Gastroesophageal sphincter (tissue), 4 donors: ENCODE measurements at places on chromosomes 2 and 18. TPM values are rescaled to one million over a fixed set of nuclear protein-coding genes. Genes with fewer than 3 reads are reported as not detected.

Gene UCN
- 0.67 TPM for total RNA-seq

Gene KLF7
- 33.6 TPM for total RNA-seq

Gene COL6A3
- total RNA-seq: 421 TPM

Gene COL4A3
- total RNA-seq: 6.9 TPM

Gene AOX1
- total RNA-seq: 62.8 TPM

Gene ZNG1B
- 49.2 TPM for total RNA-seq

Gene GPR55
- total RNA-seq: 0.12 TPM

Gene RBM43
- 4.3 TPM for total RNA-seq

DNA sequence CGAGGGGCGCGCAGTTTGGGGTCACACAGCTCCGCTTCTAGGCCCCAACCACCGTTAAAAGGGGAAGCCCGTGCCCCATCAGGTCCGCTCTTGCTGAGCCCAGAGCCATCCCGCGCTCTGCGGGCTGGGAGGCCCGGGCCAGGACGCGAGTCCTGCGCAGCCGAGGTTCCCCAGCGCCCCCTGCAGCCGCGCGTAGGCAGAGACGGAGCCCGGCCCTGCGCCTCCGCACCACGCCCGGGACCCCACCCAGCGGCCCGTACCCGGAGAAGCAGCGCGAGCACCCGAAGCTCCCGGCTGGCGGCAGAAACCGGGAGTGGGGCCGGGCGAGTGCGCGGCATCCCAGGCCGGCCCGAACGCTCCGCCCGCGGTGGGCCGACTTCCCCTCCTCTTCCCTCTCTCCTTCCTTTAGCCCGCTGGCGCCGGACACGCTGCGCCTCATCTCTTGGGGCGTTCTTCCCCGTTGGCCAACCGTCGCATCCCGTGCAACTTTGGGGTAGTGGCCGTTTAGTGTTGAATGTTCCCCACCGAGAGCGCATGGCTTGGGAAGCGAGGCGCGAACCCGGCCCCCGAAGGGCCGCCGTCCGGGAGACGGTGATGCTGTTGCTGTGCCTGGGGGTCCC, at the start of gene ITGA4:
ITGA4 (plus strand) TSS at position 266 of the 620 bp plus-strand sequence; CDS start at position 535, 269 bp downstream.
- peak; percentile 89 for ATAC-seq

GRCh38 chr2:157805519-157805918, 70.6 kb downstream of the ACVR1 start:
- no peak for ATAC-seq

GRCh38 chr2:150700666-150701580, 213.5 kb upstream of the RND3 start:
- ATAC-seq: no peak

- ATAC-seq: peak; percentile 54
These were observed 1.7 kb upstream of the PRKD3 start for GRCh38 chr2:37326285-37326684.

GRCh38 chr2:7102826-7103225, 185.6 kb downstream of the RNF144A start:
- ATAC-seq: no peak

- no peak for ATAC-seq
These were observed 42.4 kb downstream of the CYP27C1 start for GRCh38 chr2:127177617-127178263.

DNA sequence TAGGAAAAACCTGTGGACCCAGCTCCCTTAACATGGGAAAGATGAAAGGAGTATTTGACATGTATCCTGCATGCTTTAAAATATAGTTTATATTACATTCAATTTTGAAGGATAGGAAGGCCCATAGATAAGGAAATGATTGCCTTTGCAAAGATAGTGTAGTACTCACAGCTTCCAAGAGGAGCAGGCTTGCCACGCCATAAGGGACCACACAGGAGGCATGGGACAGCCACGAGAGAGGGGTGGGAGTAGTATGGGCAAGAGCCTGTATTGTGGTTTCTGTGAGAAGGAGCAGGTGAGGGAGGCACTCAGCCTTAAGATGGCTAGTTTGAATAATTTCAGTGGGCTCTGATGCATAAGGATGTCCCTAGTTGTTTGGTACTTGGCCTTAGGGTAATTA, 740.3 kb downstream of the SATB2 start:
- ATAC-seq: no peak

DNA sequence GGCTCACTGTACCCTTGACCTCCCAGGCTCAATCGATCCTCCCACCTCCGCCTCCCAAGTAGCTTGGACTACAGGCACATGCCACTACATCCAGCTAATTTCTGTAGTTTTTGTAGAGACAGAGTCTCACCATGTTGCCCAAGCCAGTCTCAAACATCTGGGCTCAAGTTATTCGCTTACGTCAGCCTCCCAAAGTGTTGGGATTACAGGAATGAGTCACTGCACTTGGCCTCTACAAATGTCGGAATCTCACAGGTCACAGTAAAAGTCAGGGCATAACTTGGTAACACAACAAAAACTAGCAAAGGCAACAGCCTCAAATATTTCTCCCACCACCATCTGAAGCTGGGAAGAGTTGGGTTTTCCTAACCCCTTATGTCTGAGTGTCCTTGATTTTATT, 25.3 kb downstream of the SCG2 start:
- ATAC-seq: peak; percentile 77

- ATAC-seq: no peak
These were observed 113.8 kb upstream of the NRXN1 start for GRCh38 chr2:51145761-51146160.

DNA sequence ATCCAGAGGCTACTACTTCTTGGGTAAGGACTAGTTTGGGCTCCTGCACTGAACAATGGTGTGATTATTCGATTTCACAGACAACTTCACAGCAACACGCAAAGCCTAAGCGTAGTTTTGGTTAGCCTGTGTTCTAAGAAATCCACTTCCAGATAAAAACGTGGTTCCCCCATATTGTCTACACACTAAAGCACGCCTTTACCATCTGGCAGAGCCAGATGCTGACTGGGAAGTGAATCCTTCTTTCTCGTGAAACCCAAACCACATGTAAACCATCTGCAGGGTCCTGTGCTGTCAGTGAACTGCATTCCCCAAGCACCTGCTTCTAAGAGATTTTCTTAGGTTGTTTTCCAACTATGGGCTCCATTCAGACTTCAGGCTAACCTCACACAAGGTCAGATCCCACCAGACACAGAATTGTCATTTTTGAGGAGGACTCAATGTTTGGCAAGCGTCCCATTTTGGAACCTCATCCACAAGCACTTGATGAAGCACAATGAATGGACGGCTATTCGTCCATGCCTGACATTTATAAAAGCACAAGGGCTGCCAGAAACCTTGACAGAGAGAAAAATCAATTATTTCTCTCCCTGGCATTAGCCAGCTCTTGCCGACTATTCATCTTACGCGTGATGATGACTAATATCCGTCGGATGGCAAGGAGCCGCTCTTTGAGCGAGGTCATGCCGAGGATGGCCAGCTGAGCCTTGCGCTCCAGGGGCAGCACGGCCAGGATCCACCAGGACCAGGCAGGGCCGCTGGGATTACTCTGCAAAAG, 38.4 kb downstream of the LONRF2 start:
- ATAC-seq: no peak

DNA sequence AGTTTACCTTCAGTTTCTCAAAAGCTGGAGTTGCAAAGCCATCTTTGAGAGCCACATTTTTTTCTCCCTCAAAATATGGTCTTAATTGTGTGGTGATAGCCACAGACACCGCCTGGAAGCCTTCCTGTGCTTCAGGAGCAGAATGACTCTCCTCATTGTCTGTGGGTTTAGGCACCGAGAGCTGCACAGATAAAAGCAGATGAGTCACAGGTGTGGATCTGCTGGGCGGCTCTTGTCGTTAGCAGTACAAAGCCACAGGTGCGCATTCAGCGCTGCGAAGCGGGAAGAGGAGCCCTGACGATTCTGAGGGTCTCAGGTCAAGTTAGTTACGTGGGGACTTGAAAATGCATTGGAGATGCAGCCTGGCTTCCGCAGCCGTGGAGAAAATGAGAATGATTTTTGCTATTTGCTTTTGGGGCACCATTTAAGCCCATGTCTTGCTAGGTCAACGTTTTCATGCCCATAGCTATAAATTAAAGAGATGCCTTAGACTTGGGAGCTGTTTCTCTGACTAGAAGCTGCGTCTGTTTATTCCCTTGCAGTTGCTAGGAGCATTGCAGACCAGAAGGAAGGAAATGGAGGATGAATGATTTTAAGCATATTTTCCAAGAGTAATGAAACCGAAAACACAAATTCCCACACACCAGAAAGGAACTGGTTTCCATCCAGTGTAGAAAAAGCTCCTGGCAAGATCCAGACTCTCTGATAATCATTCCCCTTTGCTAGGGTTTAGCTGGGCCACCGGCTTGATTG, 51.5 kb downstream of the KLHL29 start:
- no peak for ATAC-seq

GRCh38 chr18:8696749-8697211, 8.6 kb upstream of the MTCL1 start:
- peak; percentile 89 for ATAC-seq

GRCh38 chr18:3869848-3870247, 419.9 kb downstream of the TGIF1 start:
- ATAC-seq: peak; percentile 31

GRCh38 chr2:66236816-66237802, 197.8 kb upstream of the MEIS1 start:
- no peak for ATAC-seq

- no peak for ATAC-seq
These were observed 83.8 kb downstream of the PPP1R1C start for GRCh38 chr2:182069416-182069815.

GRCh38 chr2:238123991-238124470, 14.4 kb upstream of the KLHL30 start:
- ATAC-seq: no peak

GRCh38 chr2:96164459-96165184, 19.4 kb upstream of the DUSP2 start:
- ATAC-seq: no peak

DNA sequence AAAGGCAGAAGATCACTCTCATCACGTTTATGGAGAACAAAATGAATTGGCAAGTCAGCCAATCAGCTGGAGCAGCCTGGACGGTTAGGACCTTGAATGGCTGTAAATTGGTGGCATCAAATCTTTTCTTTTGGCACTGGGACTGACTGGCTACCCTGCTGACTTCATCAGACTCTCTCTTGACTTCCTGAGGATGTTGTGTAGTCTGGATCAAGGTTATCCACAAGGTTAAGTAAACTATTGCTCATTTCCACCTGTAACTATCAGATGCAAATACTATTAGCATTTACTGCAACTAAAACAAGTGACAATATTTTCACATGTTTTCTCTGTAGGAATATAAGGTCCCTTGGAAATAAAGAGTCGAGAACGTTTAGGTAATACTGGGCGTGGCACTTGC, 134.3 kb upstream of the RASGRP3 start:
- no peak for ATAC-seq

DNA sequence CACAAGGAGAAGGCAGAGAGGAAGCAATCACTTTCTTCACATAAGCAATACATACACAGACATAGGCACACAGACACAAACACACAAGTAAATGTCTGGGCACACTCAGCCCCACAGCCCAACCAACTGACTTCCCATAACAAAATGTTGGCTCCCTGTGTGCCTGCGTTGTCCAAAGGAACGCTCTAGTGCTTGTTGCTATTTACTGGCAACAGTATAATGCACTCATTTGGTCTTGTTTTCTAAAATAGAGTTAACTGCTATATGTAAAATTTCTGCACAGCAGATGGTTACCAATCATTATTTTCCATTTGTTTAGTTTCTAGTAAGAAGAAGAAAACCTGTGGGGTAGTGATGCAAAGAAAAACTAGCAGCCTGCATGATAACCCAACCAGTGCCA, 16.5 kb downstream of the FIGN start:
- ATAC-seq: no peak

DNA sequence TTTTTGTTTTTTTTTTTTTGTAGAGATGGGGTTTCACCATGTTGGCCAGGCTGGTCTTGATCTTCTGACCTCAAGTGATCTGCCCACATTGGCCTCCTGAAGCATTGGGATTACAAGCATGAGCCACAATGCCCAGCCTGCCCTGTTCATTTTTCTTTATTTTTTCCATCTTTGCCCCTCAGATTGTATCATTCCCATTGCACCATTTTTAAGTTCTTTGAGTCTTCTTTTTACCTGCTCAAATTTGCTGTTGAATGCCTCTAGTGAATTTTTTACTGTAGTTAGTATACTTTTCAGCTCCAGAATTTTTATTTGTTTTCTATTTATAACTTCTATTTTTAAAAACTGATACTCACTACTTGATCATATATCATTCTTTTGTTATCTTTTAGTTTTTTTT, 101.4 kb upstream of the SLC4A10 start:
- ATAC-seq: no peak

- ATAC-seq: no peak
These were observed 508.2 kb upstream of the DSEL start for GRCh38 chr18:68024716-68025115.

DNA sequence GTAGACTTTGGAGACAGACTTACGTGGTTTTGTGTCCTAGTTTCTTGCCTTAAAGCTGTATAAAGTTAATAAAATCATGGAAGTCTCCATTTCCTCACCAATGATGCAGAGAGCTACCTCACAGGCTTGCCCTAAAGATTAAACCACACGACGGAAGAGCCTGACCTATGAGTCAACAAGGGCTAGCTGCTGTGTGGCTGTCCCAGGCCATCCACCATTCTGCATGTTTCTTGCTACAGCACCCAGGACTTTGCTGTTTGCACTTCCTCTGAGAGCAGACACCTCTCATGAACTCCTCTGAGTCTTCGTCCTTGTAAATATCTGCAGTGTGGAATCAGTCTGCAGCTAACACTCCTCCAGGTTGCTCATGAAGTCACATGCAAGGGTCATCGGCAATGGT, 160.0 kb upstream of the TRIB2 start:
- ATAC-seq: no peak

DNA sequence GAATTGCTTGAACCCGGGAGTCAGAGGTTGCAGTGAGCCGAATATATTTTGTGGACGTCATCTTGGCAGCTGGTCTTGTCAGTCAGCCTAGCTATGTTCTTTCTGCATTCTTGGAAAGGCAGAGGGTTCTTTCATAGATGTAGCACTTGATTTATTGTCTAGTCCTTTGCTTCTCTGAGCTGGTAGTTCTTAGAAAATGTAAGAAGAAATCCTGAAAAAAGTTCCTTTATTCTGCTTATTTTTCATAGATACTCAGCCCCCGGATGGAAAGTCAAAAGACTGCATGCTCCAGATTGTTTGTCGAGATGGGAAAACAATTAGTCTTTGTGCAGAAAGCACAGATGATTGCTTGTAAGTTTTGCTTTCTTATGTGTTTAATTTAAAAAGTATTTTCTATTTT, 21.3 kb downstream of the PLEKHB2 start:
- ATAC-seq: no peak

DNA sequence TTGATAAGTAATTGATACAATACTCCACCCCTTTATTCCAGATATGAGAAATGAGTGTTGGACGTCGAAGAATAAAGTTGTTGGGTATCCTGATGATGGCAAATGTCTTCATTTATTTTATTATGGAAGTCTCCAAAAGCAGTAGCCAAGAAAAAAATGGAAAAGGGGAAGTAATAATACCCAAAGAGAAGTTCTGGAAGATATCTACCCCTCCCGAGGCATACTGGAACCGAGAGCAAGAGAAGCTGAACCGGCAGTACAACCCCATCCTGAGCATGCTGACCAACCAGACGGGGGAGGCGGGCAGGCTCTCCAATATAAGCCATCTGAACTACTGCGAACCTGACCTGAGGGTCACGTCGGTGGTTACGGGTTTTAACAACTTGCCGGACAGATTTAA, 26.3 kb downstream of the B3GNT2 start:
- ATAC-seq: no peak
